ENCODE measurements at places on chromosomes 6 and 20. TPM values are rescaled to one million over a fixed set of nuclear protein-coding genes. Genes with fewer than 3 reads are reported as not detected.

DNA sequence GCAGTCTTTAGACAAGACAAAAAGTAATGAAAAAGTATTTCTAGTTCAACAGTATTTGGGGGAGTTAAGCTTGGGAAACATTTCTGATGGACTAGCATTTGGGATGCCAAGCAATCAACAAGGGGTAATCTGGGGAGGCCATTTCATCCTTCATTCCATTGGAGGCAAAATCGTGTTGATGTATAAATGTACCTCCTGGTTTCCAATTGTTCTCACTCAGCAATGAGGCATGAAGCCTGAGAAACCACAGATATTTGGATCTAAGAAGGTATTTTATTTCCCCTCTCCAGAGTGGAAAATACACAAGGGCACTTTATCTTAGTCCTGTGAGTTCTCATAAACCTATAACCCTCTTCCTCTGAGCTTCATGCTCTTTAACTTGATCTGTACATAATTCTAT, 68.2 kb downstream of the TBX18 start:
- H3K27ac ChIP-seq: no peak overlapping the region
- no peaks in the 10 kb centered on the region for H3K27me3 ChIP-seq
- H3K4me1 ChIP-seq: no peaks in the 10 kb centered on the region
- no peak for DNase-seq
- no peak overlapping the region for H3K4me3 ChIP-seq
- no peaks in the 10 kb centered on the region for H3K36me3 ChIP-seq

- no peak overlapping the region for H3K27ac ChIP-seq
- DNase-seq: no peak
- peaks cover 58% of the 10 kb centered on the region for H3K36me3 ChIP-seq
- H3K4me1 ChIP-seq: no peaks in the 10 kb centered on the region
- no peaks in the 10 kb centered on the region for H3K27me3 ChIP-seq
Observed at GRCh38 chr6:89729818-89730217, 89.8 kb downstream of the MDN1 start.

DNA sequence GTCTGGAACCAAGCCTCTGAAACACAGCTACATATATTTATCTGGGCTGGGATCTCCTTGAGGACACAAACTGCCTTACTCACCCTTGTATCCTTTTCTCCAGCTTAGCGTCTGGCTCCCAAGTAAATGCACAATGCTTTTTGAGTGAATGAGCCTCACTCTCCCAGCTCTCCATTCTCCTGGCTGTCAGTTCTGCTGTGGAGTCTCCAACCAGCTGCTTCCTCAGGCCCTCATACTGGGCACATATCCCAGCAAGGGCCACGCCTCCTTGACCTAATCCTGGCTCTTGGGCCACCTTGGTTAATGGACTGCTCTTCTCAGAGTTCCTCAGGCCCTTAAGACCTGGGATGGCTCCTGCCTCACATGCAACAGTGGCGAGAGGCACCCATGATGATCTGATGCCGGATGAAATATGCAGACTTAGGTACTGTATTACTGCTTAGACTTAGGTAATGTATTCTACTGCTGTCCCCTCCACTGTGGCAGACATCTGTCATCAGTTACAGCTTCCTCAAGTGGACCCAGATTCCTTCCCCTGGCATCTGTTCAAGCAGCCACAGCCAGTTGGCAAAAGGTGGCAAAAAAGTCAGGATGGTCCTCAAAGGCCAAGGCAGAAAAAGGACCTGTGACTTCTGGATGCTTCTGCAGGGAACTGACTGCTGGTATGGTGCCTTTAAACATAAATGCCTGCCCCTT, 16.5 kb downstream of the SNHG17 start:
- no peaks in the 10 kb centered on the region for H3K36me3 ChIP-seq
- peak; percentile 17 for DNase-seq
- peaks cover 5% of the 10 kb centered on the region for H3K4me1 ChIP-seq

DNA sequence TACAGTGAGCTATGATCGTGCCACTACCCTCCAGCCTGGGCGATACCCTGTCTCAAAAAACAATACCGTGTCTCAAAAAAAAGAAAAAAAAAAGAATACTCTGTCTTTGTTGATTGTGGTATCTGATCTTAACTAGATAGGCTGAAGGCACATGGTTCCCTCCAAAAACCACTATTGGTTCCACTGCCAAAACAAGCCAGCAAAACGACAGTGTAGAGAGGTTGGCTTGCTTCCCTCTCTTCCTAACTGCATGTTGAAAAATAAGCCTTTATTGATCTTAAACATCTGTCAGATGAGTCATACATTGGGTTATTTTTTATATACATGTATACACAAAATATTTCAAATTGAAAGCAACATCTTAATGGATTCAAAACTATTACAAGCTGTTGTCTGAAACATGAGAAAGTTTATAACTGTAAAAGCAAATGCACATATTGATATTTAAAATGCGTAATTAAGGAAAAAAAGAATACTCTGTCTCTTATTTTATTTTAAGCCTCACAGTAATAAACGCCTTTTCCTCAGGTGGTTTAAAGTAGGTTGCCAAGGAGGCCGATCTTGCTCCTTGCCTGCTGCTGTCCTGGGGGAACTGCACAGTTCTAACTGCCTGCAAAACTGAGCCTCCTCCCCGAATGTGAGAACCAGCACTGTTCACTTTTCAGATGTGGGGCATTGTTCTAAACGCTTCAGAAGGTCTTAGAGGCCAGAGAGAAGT, 7.0 kb upstream of the NINL start:
- DNase-seq: no peak
- no peaks in the 10 kb centered on the region for H3K4me1 ChIP-seq
- H3K27ac ChIP-seq: no peak overlapping the region
- H3K27me3 ChIP-seq: no peaks in the 10 kb centered on the region

DNA sequence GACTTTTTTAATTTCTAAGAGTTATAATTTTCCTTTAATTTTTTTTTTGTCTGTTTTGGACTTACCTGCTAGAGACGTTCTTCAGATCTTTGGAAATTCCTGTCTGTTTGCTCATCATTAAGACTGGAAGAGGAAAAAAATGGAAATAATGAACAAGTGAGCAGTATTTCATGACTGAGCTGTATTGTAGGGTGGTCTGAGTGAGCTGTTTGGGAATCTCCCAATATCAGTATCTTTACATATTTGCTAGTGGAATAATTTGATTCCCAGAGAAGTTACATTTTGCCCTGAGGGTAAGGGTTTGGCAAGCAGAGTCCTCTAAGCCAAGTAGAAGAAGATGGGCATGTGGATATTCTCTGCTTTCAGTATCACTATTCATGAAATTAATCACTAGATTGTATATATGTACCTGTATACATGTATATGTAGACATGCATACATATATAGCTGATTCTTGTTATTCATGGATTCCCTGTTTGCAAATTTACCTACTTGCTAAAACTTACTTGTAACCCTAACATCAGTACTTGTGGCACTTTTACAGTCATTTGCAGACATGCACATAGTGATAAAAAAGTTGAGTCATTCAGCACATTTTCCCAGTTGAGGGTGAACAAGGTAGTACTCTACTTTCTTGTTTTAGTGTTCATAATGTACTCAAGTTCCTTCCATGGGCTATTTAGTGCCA, 13.5 kb downstream of the ZC2HC1B start:
- no peak overlapping the region for H3K4me3 ChIP-seq
- no peaks in the 10 kb centered on the region for H3K4me1 ChIP-seq
- H3K36me3 ChIP-seq: no peaks in the 10 kb centered on the region
- no peaks in the 10 kb centered on the region for H3K27me3 ChIP-seq

GRCh38 chr6:96460052-96460700, 61.4 kb upstream of the UFL1 start:
- no peak for DNase-seq
- H3K27me3 ChIP-seq: no peaks in the 10 kb centered on the region
- no peak overlapping the region for H3K27ac ChIP-seq
- H3K36me3 ChIP-seq: no peaks in the 10 kb centered on the region
- no peak overlapping the region for H3K4me3 ChIP-seq

GRCh38 chr20:53080969-53081871, 109.1 kb downstream of the TSHZ2 start:
- no peak overlapping the region for H3K27ac ChIP-seq
- H3K4me3 ChIP-seq: no peak overlapping the region
- no peak for DNase-seq
- no peaks in the 10 kb centered on the region for H3K27me3 ChIP-seq
- no peaks in the 10 kb centered on the region for H3K36me3 ChIP-seq
- H3K4me1 ChIP-seq: peaks cover 7% of the 10 kb centered on the region

HDGFL1 gene
- total RNA-seq: not detected

- no peak overlapping the region for H3K27ac ChIP-seq
- no peak overlapping the region for H3K4me3 ChIP-seq
- DNase-seq: no peak
- H3K36me3 ChIP-seq: no peaks in the 10 kb centered on the region
Observed at GRCh38 chr6:73604020-73604419, 49.8 kb downstream of the SLC17A5 start.

DNA sequence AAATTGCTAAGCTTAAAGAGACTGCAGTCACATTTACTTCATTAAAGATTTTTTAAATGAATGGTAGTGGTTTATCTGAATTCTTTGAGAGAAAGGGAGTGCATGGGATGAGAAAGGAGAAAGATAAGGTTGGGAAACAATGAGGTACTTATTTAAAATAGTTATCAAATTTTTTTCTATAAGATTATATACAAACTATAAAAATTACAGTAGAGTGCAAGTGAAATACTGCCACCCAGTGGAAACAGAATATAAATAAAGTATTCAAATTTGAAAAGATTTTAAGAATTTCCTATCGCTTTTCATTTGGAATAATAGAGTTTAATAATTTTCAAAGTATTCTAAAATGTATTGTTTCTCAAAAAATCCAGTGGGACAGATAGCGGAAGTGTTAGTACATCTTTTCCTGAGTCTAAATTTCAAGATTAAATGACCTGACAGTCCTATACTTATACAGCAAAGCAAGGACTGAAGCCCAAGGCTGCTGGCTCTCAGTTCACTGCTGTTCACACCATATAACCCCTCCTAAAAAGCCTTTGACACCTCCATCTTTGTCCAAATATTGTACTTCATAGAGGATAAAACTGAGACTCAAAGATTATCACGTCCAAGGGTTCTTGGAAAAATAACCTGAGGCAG, 31.1 kb downstream of the EPM2A start:
- no peaks in the 10 kb centered on the region for H3K27me3 ChIP-seq
- H3K36me3 ChIP-seq: peaks cover 6% of the 10 kb centered on the region
- H3K4me1 ChIP-seq: peaks cover 11% of the 10 kb centered on the region
- no peak overlapping the region for H3K27ac ChIP-seq

ULBP1 gene
- not detected for total RNA-seq

All from gastrocnemius medialis (tissue), 4 donors.